ENCODE measurements at places on chromosomes 13 and 19. TPM values are rescaled to one million over a fixed set of nuclear protein-coding genes. Genes with fewer than 3 reads are reported as not detected.

The TEX26 gene
- not detected for total RNA-seq

DNA sequence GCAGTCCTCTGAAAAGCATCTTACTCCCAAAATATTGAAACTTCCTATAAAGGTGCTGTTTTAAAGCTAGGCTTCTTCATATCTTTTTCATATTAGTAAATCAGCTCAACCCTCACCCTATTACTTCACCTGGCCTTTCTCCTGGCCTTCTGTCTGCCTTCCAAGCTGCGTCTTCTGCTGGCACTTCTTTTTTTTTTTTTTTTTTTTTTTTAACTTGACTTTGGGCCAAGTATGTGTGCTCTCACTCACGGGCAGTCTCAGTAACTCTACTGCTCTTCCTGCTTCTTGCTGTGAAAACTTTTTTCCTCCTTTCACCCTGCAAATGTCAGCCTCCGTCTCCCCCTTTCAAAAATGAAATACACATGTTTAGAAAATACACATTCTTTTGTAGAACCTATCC lies 41.2 kb upstream of the KCTD4 start:
- H3K4me3 ChIP-seq, result no peak overlapping the region
- H3K27me3 ChIP-seq, result no peaks in the 10 kb centered on the region
- no peaks in the 10 kb centered on the region for H3K4me1 ChIP-seq
- no peak overlapping the region for H3K27ac ChIP-seq

GRCh38 chr19:1671716-1672037 lies 19.3 kb upstream of the TCF3 start:
- DNase-seq, result no peak
- peaks cover 11% of the 10 kb centered on the region for H3K4me1 ChIP-seq
- no peak overlapping the region for H3K27ac ChIP-seq
- H3K36me3 ChIP-seq, result no peaks in the 10 kb centered on the region

DNA sequence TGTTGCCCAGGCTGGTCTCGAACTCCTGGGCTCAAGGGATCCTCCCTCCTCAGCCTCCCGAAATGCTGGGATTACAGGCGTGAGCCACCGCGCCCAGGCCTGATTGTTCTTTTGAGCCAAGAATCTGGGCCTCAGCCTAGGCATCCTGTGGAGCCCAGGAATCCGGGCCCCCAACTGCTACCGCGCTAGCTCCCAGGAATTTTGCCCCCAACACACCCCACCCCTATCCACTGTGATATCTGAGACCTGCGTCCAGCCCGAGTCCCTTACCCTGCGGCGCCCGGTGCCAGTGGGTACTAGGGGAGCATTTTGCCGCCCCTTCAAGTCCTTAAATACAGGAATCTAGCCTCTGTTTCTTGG lies 838 bp upstream of the MYADM start:
- DNase-seq, result no peak
- peak overlapping the region; percentile 98 for H3K4me3 ChIP-seq
- peaks cover 4% of the 10 kb centered on the region for H3K36me3 ChIP-seq
- peaks cover 2% of the 10 kb centered on the region for H3K27me3 ChIP-seq

Measured in activated naive CD8-positive, alpha-beta T cell treated with anti-CD3 and anti-CD28 coated beads, Interleukin-2, amount 10 ng/mL, durations not matched to agents 7 days and 5 days (primary cell).